Substantia nigra (tissue), 51 donors: ENCODE measurements at places on chromosomes 1 and 21.
A peak's percentile ranks its signal among the peaks of the same experiment; 100 is the strongest.

GRCh38 chr1:162922201-162922600 lies 61.2 kb upstream of the CCDC190 start:
- no peak for DNase-seq

GRCh38 chr1:4630561-4630960 lies 23.8 kb upstream of the AJAP1 start:
- DNase-seq, result no peak

- no peak for DNase-seq
These were observed 1.3 kb upstream of the RC3H1 start for GRCh38 chr1:174023440-174023839.

DNA sequence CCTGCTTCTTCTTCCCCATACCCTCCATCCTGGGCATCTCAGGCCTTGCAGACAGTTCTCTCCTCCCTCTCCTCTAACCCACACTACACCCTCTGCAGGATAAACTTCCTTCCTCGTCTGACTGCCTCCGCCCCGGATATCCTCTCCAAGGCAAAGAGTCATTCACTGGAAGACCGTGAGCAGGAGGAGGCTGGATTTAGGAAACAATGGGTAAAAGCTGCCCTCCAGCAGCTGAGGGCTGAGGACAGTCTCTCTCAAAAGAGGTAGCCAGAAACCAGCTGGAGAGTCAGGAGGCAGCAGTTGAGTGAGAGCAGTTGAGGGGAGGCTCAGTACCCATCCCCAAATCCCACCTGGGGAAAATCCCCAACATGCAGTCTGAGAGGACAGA lies 1.4 kb downstream of the CSRP1 start:
- no peak for DNase-seq

GRCh38 chr1:53084589-53084971 lies 22.6 kb downstream of the PODN start:
- DNase-seq, result no peak

GRCh38 chr1:157995583-157996169 lies 2.2 kb downstream of the KIRREL1 start:
- DNase-seq, result no peak

DNA sequence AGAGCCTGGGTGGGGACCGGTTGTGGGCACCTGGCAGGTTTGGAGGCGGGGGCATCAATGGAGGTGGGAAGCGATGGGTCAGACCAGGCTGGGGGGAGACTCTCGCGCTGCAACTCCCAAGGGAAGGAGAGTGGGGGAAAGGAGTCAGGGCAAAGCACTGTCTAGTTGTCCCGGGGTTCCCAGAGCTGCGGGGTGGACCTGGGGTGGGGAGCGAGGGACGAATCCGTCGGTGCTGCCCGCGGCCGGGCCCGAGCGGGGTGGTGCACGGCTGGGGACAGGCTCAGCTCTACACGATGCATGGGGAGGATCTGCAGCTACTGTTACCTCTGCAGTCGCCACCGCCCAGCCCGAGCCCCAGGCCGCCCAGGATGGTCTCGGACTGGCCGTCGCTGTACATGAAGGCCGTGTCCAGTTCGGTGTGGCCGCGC lies 427 bp downstream of the AKR7A2 start:
- DNase-seq, result no peak

DNA sequence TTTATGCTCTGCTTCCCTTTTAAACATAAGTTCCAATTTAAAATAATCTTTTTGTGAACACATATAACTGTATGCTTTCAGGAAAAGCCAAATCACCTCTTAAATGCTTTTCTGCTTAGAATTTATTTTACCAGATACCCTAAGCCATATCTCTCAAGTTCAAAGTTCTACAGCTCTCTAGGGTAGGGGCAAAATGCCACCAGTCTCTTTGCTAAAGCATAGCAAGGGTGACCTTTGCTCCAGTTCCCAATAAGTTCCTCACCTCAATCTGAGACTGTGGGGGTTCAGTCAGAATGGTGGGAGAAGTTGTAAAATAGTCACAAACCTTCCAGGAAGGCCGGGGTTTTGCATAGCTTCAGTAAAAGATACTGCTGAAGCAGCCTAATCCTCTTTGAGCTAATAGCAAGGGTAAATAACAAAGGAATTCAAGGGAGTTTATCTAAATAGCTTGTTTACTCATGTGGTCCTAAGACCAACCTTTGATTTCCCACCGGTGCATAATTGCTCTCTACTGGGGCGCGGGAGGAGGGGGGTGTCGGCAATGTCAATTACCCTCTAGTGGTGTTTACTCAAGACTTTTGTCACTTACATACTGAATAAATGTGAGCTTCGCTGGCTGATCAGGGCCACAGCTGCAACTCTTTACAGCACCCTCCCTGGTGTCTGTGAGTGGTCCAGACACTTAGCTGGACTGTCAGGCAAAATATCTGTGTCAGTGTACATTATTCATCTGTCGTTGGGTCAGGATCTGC lies 1376.2 kb downstream of the NCAM2 start:
- DNase-seq, result no peak

DNA sequence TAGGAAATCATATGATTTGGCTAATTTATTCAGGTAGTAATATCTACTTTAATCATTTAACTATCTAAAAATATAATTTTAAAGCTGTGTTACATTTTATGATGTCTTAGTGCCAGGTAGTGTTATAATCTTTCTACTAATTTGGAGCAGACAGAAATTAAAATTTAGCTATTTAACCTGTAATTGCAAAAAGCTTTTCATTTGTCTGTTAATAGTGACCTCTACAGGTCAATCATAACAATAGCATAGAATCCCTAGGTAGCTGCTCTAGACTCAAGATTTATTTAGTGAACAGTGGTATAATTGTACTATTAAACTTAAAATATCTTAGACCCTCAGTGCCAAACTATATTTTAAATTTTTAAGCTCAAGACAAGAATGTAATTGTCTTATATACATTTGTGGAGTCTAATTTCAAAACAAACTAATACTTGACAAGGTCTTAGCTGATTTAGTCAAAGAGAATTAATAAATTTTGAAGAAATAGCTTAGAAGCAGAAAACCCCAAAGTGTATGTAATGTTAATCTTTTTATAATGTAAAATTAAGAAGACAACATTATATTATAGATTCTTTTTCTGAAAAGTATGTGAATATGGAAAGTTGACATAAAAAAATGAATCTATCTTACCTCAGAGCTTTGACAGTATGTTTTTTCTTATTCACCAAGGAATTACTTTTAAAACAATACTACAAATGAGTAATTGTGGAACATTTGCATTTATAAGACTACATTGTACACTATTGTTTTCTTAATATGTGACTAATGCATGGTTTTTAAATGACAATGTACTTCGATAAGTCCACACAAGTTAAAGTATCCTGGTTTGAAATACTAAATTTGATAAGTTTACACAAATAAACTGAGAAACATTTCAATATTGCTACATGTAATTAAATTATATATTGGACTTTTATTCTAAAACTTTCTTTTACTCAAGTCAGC lies 64.1 kb upstream of the RNPC3 start:
- DNase-seq, result no peak

DNA sequence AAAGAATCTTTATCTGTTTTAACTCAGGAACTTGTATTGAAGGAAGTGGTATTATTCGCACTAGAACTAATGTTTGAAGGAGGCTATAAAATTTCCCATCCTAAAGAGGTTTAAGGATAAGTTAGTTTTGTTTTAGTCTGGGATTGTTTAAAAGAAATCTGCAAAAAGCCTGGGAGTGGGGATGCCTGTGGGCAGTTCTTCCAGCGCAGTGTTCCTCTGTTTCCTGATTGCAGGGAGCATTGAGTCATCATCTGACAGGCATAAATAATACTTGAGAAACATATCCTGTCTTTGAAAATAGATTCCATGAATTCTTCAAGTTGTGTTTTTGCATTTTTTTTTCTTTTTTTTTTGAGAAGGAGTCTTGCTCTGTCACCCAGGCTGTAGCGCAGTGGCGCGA lies 350.8 kb upstream of the PTBP2 start:
- DNase-seq, result no peak

GRCh38 chr1:225366552-225366951 lies 61.3 kb downstream of the LBR start:
- no peak for DNase-seq

GRCh38 chr1:227428803-227429202 lies 110.5 kb upstream of the CDC42BPA start:
- no peak for DNase-seq

- peak; percentile 38 for DNase-seq
These were observed 701 bp downstream of the CEP170 start for GRCh38 chr1:243254233-243254926.

- no peak for DNase-seq
These were observed 21.1 kb downstream of the ATP8B2 start for GRCh38 chr1:154346276-154346917.

GRCh38 chr1:53822931-53823330 lies 15.2 kb downstream of the NDC1 start:
- DNase-seq, result no peak

- no peak for DNase-seq
These were observed 53.1 kb downstream of the SLC19A1 start for GRCh38 chr21:45488931-45489721.

DNA sequence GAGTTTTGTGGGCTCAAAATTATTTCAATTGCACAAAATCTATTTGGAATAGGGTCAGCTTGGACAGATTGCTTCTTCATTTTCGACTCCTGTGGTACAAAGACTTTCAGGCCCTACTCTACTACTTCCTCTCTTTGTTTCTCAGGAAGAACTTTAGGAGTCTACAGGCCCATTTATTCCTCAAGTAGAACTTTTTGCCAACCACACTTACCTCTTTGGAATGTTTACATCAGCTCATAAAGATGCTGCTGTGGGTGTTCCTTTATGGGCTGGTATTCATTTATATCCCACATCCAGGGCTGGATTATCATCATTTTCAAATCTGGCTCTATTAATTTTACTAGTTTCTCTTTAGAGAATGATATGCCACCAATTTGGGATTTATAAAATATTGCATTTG lies 46.3 kb upstream of the TNFSF18 start:
- DNase-seq, result no peak

GRCh38 chr1:202112859-202113689 lies 9.6 kb upstream of the GPR37L1 start:
- no peak for DNase-seq

DNA sequence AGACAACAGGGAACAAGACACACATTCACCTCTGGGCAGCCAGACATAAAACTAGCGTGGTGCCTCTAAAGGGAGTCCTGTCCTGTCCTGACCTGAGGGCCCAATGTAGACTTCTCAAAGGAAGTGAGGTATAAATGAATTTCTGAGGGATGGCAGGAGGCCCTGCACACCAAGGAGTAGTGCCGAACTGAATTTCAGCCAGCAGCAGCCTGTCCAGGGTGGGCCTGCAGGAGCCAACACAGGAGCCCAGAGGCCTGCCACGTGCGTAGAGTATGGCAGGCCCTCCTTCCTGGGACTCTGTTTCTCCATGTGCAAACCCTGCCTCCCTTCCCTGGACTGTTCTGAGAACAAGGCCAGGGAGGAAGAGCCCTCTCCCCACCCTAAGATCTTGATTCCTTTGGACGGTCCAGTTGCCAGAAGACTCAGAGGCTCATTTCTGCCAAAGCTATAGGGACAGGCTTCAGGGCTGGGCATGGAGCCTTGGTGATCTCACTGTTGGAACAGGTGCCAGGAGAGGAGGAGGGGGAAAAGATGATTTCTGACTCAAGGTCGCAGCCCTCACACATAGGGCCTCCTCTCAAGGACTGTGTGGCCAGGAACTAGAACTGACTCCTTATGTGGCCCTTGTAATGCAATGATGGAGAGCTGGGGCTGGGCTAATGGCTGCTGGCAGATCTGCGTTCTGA lies 1.8 kb upstream of the FABP3 start:
- no peak for DNase-seq

- DNase-seq, result no peak
These were observed 15.4 kb upstream of the CD2 start for GRCh38 chr1:116738673-116739370.

- no peak for DNase-seq
These were observed 327.0 kb upstream of the DUSP10 start for GRCh38 chr1:222068937-222069336.

DNA sequence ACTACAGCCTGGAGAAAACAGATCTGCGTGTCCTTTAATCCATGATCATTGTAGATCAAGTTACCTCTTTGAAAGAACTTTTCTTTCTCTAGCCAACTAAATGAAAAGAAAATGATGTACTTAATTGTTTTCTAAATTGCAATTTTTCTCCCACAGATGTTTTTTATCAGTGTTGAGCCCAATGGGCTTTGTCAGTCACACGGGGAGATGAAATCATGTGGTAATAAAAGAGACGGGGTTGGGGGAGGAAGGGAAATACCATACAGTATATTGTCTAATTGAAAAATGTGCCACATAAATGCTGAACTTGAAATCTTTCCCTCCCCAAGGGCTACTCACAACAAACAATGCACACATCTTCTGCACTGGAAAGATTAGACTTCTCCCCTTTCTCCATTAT lies 58.4 kb downstream of the NTMT2 start:
- no peak for DNase-seq

DNA sequence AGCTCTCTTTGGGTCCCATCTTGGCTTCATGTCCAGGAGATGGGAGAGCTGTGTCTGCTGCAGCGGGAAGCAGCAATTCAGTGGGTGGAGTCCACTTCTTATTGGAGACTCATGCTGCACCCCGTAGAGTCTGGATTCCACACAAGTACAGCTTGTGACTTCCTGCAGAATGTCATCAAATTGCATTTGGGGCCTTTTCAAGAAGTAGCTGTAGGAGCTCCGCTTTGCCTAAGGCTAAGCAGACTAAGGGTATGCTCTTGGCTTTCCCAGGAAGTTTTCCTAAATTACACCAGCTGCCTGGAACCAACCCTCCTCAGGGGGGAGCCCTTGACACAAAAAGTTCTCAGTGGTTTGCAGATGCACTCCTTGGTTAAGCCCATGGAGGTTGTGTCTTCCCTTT lies 5.7 kb upstream of the MOB3C start:
- DNase-seq, result no peak

DNA sequence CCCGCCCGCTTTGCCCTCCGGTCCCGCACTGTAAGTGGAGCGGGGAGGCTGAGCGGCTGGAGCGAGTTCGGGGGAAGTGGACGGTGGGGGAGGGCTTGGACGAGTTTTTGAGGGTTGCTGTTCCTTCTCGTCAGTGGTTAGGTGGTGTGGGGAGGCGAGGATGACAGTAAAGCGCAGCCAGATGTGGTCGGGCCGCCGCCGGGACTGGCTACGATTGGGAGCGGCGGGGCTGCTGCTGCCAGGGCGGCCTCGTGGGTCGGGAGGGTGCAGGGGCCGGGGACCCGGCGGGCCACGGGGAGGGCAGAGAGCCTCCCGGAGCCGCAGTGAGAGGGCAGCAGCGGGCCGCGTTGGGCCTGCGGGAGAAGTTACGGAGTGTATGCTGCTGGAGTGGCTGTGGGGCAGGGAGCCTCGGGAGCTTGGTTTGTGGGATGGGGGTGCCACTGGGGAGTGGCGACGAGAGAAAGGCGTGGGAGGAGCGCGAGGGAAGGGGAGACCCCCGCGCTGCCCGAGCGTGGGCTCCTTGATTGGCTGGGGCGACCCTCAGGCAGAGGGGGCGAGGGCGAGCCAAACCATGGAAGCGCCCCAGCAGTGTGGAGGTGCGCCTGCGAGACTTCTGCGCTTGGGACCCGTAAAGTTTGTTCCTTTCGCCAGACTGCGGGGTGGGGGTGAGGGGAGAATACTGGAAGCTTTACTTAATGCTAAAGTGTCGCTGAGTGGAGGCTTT lies 2.1 kb downstream of the ADGRL2 start:
- DNase-seq, result peak; percentile 22
